ENCODE measurements at places on chromosomes 16 and 17.

DNA sequence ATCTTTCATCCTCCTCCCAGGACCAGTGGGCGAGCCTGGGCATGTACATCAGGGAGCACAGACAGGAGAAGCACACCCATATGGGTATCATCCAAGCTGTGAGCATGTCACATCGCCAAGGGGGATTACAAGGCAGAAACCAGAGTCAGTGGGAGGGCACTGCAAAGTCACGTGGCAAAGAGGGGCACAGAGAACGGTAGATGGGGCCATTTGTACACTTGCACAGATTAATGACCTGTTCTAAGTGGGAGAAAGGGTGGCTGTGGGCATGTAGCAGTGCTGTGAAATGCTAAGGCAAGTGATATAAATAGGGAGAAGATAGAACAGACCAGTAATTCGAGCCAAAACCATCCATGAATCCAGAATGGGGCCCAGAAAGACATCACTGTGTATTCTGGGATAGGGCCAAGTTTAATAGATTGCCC, 265.0 kb downstream of the CPPED1 start:
- DNase-seq, result no peak

DNA sequence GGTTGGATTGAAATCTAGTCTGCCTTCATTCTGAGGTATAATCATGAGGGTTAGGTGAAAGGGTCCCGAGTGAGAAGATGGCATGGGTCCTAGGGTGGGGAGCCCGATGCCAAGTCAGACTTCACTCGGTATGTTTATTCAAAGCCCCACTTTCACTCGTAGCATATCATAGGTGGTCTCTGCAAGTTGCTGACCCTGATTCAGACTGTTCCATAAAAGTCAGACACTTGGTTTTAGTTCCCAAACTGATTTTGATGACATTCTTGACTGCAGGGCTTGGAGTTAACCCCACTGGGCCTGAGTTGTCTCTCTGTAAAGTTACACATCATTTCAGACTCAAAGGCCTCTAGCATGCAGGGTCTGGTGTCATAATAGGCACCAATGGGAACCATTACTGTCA, 17.8 kb downstream of the HAPSTR1 start:
- no peak for DNase-seq

DNA sequence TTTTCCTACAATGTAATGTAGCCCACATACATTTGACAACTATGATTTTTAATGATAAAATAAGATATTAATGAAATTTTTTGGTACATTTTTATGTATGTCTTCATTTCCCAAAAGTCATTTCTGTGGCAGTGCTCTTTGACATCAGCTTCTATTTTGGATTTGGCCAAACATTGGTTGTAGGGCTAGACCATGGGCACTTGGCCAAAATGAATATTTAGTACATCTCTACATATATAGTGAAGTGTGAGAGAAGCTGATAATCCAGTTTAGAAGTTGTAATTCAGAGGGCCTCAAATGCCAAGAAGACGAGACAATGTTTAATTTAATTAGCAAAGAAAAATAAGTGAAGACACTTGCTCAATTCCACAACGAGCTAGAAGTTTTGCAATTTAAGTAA, 724.9 kb upstream of the SOX9 start:
- DNase-seq, result no peak

GRCh38 chr17:80679816-80680215, 135.2 kb downstream of the RPTOR start:
- DNase-seq, result no peak

- DNase-seq, result no peak
Measured at GRCh38 chr17:58643147-58643546, 48.7 kb downstream of the TEX14 start.

DNA sequence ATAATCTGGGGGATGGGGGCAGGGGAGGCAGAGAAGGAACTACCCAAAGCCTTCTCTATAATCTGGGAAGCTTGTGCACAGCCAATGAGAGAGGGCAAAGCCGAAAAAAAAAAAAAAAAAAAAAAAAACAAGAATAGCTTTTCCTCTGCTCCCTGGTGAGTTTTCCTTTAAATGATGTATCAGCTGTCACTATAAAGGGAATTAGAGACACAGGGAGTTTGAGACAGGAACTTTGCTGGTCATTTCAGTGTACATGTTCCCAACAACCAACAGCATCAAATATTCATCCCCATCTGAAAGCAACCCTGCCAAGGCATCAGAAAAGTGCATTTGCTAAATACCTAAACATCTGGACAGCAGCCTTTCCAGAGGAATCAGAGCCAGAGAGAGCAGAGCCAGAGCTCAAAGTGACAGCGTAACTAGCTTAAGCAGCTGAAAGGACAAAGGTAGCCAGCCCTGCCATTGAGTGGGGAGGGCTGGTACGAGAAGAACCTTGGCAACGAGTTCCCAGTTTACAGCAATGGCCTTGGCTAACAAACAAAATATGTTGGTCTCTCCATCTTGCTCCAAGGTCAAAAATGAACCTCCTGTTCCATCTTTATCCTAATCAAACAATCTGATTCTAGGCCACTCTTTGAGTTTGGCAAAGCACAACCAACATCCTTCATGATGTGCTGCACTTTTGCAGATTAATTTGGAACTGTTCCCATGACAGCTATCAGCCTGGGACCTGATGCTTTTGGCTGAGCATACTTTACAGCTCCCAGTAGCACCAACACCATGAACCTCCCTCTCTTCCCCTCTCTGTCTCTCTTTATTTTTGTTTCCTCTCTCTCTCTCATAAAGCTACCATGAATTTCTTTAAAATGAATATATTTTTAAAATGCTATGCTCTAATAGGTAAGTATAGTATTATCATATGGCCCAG, 143.7 kb upstream of the GNAO1 start:
- no peak for DNase-seq

DNA sequence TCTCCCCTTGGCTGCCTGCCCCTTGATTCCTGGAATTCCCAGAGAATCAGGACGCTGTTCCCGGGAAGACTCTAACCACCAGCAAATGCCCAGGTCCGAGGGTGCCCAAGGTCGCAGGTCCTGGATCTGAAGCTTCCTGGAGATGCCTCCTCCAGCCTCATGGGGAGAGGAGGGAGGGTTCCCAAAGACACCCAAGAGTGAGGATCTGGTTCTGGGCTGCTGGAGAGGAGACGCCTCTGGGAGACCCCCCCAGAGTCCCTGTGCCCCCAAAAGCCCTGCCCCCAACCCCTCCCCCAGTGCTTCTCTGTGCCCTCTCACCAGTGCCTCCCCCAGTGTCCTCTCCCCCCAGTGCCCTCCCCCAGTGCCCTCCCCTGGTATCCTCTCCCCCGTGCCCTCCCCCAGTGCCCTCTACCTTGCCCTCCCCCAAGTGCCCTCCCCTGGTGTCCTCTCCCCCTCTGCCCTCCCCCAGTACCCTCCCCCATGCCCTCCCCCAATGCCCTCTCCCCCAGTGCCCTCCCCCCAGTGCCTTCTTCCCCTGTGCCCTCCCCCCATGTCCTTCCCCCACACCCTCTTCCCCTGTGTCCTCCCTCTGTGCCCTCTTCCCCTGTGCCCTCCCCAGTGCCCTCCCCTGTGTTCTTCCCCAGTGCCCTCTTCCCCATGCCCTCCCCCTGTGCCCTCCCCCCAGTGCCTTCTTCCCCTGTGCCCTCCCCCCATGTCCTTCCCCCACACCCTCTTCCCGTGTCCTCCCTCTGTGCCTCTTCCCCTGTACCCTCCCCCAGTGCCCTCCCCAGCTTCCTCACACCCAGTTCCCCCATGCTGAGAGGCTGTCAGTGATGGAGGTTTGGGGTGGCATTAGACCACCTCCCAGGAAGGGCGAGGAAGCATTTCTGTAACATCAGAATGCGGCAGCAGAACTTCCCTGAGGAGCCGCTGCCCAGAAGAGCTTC, 6.3 kb upstream of the SECTM1 start:
- DNase-seq, result no peak

DNA sequence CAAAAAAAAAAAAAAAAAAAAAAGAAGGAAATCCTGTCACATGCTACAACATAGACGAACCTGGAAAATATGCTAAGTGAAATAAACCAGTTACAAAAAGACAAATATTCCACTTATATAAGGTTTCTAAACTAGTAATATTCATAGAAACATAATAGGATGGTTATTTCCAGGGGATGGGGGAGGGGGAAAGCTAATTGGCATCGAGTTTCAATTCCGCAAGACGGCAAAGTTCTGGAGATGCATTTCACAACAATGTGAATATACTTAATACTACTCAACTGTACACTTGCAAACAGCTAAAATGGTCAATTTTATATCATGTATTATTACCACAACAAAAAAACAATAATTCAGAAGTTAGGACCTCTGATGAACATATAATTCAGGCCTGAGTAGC, 37.9 kb upstream of the ABCA9 start:
- DNase-seq, result no peak

DNA sequence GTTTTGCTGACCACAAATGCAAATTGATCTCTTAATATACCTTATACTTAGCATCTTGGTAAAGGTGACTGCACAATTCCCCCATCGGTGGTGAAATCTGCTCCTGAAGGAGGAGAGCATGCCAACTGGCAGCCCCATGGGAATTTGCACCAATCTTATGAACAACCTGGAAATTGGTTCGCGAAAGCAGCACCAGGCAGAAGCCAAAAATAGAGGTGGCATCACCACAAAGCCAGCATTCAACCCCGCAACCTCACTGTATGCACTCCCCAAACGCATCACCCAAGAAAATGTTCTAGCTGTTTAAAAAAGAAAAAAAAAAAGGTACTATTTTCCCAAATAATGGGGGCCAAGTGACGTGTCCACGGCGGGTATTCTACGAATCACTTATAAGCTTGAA, 213.4 kb downstream of the ZFHX3 start:
- no peak for DNase-seq

DNA sequence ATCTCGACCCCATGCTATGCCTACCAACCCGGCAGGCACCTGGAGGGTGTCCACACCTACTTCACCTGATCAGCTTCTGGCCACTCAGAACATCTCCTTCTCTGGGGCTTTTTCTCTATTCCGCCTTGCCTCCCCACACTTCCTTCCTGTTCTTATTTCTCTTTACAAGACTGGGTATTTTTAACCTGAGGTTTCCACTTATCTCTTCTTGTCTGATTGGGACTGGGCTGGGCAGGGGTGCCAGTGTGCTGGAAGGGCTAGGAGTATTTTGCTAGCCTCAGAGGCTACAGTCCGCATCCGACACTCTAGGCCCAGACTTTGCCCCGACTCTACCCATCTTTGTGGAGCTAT, 26.2 kb upstream of the ZNF652 start:
- DNase-seq, result no peak

DNA sequence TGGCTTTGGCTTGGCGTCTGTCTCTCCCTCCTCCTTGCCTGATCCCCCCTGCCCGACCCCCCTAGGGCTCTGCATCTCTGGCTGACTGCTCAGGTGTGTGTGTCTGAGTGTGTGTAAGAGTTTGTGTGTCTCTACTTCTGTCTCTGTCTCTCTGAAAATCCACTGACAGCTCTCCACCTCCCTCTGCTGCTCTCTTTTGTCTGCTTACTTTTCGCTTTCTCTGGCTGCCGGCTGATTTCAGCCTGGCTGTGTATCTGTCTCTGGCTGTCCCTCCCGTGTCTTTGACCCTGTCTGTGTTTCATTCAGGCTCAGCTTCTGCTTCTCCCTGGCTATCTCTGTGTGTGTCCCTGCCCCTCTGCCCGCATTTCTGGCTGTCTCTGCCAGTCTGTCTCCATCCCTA, 3.8 kb upstream of the SPEM1 start:
- no peak for DNase-seq

DNA sequence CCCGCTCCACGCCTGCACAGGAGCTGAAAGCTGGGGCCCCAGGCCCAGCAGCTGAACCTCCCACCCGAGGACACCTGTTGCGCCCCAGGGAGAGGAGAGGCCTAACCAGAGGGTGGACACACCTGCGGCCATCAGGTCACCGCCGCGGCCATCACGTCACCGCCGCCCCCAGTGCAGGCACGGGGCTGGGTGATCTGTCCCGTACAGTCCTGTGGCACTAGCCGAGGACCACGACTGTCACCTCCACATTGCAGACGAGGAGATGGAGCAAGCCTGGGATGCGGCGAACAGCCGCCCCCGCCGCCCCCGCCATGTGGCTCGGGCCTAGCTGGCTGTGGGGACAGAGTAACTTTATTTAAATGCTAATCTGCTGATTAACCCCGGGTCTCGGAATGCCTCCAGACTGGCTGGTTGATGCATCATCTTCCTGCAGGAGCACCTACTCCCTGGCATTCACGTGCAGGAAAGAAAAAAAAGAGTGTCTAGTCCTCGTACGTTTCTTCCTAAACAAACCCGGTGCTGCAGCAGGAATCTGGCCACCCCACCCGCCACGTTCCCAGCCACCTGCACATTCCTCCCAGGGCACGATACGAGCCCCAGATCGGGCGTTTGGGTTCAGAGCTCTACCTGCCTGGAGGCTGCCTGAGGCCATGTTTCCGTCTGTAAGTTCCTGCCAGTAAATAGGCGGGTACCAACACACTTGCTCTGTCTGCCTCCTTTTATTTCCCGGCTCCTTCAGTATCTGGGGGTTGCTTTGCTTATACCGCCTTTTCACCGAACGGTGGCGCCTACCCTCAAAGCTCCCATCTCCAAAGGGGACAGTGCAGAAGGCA, 29.9 kb downstream of the PIEZO1 start:
- DNase-seq, result no peak

- DNase-seq, result no peak
Measured at GRCh38 chr17:73516431-73516830, 127.8 kb downstream of the SDK2 start.

DNA sequence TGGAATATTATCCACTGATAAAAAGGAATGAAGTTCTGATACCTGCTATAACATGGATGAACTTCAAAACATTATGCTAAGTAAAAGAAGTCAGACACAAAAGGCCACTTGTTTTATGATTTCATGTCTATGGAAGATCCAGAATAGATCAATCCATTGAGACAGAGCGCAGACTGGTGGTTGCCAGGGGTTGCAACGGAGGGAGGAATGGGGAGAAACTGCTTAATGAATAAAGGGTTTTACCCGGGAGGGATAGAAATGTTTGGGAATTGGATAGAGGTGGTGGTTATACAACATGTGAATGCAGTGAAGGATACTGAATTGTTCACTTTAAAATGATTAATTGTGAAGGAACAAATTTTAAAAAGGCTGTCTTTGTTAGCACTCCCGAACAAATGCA, 30.2 kb downstream of the WDR59 start:
- DNase-seq, result no peak

DNA sequence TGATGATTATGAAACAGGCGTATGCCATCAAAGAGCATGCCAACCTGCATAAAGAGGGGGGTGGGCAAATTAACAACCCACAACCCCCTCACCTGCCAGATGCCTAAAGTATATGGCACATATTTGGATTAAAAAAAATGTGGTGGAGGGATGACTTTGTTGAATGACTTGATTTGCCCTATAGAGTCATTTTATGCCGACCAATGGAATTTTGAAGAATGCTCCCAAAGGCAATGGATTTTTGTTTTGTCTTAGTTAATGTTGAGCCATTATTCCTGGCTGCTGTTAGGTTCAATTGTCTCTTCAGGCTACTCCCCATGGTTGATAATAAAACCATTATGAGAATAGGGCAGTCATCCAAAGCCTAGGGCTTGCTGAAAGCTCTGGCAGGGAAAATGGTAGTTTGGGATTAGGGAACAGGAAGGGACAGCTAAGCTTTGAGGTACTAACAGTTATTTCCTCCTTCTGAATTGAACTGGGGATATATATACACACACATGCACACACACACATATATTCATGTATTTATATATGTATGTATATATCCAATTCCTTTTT, 5.8 kb upstream of the CHCT1 start:
- no peak for DNase-seq
